Astrocyte of the hippocampus (primary cell): ENCODE measurements at places on chromosomes 16 and 17.

DNA sequence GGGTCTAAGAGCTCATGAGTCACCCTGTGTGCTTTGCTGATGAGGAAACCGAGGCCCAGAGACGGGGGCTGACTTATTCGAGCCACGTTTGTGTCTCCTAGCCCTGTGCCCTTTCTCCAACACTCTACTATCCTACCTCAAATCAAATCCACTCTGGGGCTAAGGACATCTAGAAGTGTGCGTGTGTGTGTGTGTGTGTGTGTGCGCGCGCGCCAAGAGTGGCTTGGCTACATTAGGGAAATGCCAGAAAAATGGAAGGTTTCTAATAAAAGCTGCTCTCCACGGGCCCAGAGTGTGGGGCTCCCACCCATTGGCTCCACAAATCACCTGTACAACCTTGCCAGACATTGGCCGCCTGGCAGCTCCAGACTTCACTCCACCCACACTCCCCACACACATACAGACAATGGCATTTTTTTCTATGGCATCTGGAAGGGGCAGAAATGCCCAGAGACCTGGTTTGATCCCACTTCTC lies 30.3 kb upstream of the PHOSPHO1 start:
- no peak for DNase-seq

DNA sequence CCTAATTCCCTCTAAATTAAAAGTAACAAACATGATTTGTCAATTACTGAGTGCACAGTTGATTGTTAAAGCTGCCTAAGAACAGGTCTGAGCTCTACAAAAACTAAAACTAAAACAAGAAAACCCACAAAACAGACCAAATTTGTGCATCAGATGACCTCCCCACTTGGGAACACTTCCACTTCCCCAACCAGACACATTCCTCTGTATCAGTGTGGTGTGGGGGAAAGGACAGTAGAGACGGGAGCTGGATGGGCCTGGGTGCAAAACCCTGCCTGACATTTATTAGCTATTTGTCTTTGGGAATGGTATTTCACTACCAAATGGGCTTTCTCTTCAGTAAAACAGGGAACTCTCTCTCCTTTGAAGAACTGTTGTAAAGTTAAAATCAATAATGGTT lies 29.8 kb downstream of the STAT3 start:
- no peak for DNase-seq

DNA sequence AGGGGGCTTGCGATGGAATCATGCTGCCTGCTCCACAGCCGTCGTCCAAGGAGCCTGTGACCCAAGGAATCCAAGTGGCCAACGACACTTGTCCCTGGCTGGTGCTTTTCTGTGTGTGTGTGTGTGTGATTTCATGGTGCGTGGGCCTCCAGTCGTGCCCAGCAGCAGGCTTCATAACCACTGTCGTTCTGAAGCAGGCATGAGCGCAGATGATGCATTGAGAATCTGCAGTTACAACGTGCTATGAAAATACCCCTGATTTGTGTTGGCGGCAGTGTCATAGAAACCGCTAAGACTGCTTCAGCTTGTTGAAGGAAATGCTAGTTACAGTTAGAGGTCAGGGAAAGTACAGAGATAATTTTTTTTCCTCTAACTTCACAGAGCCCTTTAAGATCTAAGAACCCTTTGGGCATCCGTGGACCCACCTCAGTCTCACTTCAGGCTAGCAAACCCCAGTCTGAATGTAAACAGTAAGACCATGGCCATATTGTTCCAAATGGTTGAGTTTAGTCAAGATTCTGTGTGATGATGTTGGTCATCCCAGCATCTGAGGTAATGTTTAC lies 15.6 kb downstream of the C16orf90 start:
- no peak for DNase-seq

DNA sequence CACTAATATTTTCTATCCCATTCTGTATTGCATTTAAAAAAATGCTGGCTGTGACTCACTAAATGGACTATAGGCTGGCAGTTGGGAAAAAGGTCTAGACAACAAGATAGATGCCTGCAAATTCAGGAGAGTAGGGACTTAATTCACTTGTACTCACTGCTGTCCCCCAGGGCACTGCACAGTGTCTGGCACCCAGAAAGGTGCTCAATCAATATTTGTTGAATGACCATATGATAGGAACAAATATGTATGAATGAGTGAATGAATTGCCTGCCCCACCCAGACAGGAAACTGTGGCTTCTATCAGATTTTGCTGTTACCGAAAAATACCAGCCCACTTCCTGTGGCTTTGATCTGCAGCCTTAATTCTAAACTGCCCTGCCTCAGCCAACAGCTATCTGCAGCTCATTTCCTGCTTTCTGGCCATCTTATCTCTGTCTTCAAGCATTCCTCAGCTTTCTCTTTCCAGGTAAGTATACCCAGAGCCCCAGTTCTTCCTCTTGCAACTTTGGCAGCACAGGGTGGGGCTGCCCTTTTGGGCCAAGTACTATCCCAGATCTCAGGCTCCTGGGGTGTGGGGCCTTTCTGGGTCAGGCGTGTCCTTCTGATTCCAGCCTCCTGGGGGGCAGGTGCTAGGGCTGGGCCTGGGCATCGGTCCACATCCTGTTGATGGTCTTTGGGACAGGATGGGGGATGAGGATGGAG lies 15.3 kb upstream of the TNS4 start:
- no peak for DNase-seq

GRCh38 chr17:57210224-57210553 lies 46.1 kb upstream of the MSI2 start:
- peak; percentile 10 for DNase-seq

GRCh38 chr17:73628642-73629552 lies 15.3 kb downstream of the SDK2 start:
- no peak for DNase-seq

GRCh38 chr16:57735755-57736418 lies at the start of gene KATNB1:
Gene KATNB1 (plus strand): TSS chr16:57735770. CDS start chr16:57737244, 1,474 bp downstream.
- no peak for DNase-seq

GRCh38 chr17:11601661-11602060 lies 3.4 kb downstream of the DNAH9 start:
- no peak for DNase-seq

DNA sequence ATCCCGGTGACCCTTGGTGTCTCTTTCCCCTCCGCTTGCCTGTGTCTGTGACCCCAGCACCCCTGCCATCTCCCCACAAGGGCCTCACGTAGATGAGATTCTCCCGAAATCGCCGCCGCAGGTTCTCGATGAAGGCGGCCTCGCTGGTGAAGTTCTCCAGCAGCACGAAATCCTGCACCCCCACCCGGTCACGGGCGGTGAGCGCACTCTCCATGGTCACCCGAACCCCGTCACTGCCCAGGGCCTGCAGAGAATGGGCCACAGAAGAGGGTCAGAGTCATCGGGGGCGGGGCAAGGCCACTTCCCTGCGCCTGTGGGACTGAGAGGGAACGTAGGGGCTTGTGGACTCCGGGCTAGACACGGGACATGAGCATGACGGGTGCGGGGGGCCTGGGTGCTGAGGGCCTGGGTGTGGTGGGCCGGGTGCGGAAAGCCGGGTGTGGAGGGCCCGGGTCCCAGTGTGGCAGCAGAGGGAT lies 8.4 kb downstream of the MYO1C start:
- no peak for DNase-seq

DNA sequence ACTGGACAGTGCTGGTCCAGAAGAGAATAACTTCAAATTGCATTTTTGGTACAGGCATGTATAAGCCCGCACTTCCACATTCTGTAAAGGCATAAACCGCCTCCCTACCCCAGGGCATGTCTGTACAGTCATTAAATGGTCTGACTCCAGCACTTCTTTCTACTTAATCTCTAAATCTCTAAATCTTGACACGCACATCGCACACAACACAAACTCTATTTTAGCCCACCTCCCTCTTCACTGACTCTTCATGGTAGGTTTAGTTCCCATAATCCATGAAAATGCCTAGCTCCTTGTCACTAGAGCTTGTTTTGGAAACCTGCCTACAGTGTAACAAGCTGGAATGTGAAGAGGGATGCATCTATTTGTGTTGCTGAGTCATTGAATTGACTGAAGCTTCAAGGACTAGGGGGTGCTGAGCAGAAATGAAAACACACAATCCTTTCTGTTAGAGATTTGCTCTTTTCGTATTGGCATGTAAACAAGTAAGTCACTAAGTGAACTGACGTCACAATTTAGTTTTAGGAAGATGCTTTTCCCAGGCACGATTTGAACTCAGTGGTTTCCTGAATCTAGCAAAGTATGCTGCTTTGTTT lies 1.6 kb upstream of the DUSP14 start:
- DNase-seq, result peak; percentile 93
